ENCODE measurements at places on chromosomes 13 and 19. TPM values are rescaled to one million over a fixed set of nuclear protein-coding genes. Genes with fewer than 3 reads are reported as not detected.
A peak's percentile ranks its signal among the peaks of the same experiment; 100 is the strongest.

GRCh38 chr19:29492769-29493168 lies 33.0 kb upstream of the VSTM2B start:
- no peak for DNase-seq

GRCh38 chr19:16670291-16670690 lies 9.4 kb downstream of the TMEM38A start:
- no peak for DNase-seq

GRCh38 chr19:1278713-1279660 lies 3.7 kb downstream of the FAM174C start:
- DNase-seq, result no peak

DNA sequence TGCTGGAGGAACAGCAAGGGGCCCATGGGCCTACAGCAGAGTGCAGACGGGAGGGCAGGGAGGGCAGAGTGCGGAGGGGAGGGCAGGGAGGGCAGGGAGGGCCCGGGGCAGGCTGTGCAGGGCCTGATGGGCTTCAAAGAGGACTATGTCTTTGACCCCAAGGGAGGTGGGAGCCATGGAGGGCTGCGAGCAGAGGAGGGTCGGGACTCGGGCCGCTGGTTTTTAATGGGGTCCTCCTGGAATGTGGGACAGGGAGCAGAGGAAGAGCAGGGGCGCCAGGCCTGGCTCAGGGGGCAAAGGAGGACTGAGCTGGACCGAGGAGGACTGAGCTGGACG lies 3.6 kb downstream of the PIP5K1C start:
- no peak for DNase-seq

GRCh38 chr19:50341091-50341564 lies 12.0 kb upstream of the KCNC3 start:
- peak; percentile 76 for DNase-seq

Gene SERPINE3
- total RNA-seq, result not detected

Gene LGALS14
- total RNA-seq, result not detected

Gene DCLK1
- total RNA-seq, result not detected

DNA sequence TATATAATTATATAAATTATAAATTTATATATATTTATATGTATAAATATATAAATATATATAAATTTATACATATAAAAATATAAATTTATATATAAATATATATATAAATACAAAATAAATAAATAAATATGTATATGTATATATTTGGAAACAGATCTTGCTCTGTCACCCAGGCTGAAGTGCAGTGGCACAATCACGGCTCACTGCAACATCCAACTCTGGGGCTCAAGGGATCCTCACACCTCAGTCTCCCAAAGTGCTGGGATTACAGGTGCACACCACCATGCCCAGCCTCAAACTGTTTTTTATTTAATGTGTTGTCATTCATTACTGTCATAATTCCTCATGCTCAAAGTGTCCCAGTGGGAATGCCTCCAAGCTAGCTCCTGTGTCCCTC lies 25.2 kb upstream of the PDCD5 start:
- DNase-seq, result no peak

DNA sequence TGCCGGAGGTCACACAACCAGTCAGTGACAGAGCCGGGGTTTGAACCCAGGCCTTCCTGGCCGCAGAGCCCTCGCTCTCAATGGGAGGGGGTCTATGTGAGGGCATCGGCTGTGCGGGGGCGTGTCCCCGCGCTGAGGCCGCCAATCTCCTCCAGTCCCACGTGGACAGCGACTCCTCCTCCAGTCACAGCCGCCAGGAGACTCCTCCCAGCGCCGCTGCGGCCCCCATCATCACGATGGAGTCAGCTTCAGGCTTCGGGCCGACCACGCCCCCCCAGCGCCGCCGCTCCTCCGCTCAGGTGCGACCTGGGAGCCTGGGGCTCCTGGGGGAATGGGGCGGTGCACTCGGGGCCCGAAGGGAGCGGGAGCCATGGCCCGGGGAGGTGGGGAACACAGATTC lies 6.0 kb downstream of the SPRED3 start:
- DNase-seq, result peak; percentile 24

DNA sequence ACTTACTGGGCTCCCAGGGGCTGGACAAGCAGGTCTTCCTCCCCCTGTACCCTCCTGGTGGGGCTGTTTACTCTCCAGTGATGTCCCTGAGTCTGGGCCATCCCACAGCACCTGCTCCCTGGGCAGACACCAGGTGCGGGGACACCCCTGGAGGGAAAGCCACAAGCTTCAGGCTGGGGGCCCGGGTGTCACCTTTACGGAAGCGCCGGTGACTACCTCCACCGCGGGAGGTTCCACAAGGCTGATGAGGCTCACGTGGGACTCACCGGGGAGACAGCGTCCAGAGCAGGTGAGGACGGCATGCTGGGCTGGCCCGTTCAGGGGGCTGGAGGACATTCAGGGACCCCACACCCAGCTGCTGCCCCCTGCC lies 24.9 kb downstream of the NFILZ start:
- peak; percentile 43 for DNase-seq

Gene PTGIR
- total RNA-seq, result not detected

Gene DAND5
- 0.77 TPM for total RNA-seq

- DNase-seq, result no peak
Observed at GRCh38 chr19:19111967-19112580, 26.2 kb downstream of the TMEM161A start.

Gene CASP14
- total RNA-seq, result not detected

GRCh38 chr13:68170961-68171360 lies 940.8 kb upstream of the PCDH9 start:
- DNase-seq, result no peak

Gene CAPN12
- total RNA-seq, result 2.6 TPM

DNA sequence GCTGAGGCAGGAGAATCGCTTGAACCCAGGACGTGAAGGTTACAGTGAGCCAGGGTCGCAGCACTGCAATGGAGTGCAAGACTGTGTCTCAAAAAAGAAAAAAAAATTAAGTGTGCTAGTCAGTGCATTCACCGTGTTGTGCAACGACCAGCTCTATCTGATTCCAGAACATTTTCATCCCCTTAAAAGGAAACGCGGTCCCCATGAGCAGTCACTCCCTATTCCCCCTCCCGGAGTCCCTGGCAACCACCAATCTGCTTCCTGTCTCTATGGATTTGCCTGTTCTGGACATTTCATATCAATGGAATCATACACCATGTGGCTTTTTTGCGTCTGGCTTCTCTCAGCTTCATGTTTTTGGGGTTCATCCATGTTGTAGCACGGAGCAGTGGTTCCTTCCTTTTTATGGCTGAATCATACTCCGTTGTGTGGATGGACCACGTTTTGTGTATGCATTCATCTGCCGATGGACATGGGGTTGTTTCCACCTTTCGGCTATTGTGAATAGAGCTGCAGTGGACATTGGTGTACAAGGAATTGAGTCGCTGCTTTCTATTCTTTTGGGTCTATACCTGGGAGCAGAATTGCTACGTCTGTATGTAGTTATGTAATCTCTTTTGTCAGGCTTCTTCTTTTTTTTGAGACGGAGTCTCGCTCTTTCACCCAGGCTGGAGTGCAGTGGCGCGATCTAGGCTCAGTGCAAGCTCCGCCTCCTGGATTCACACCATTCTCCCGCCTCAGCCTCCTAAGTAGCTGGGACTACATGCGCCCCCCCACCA lies 19.8 kb downstream of the MYO9B start:
- DNase-seq, result no peak

DNA sequence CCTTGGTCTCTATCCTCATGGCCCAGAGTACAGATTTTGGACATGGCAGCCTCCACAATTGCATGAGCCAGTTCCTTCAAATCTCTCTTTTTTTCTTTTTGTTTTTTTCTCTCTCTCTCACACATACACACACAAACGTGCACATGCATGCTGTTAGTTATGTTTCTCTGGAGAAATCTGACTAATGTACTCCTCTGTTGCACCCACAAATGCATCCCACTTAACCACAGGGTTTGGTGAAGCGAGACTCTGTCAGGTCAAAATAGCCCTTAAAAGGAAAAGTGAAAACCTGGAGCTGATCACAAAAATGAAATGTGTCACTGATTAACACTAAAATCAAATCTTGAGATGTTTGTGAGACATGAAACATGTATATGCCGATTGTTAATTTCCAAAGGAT lies 374.6 kb upstream of the ARGLU1 start:
- DNase-seq, result no peak

GRCh38 chr13:99605420-99606323 lies 104.4 kb downstream of the TM9SF2 start:
- peak; percentile 63 for DNase-seq

- DNase-seq, result no peak
Observed at GRCh38 chr13:86438034-86438433, 638.8 kb upstream of the SLITRK6 start.

- no peak for DNase-seq
Observed at GRCh38 chr19:39074942-39075341, 9.2 kb upstream of the ACP7 start.

- peak; percentile 20 for DNase-seq
Observed at GRCh38 chr19:41701401-41702075, 6.9 kb upstream of the CEACAM5 start.

DNA sequence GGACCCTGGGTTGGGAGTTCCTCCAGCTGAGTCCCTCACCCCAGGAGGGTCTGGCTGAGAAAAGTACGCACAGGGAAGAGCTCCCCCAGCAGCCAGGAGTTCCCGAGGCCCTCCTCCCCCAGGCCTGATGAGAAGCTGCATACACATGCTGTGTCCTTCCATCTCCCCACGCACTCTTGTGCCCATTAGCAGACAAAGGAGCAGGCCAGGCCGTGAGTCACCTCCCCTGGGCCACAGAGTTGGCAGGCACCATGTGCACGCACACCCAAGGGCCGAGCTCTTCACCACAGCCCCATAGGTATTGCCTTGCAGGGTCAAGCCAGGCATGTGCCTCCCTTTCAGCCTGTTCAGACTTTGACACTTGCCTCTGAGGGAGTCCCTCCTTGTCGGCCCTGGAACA lies 17.5 kb downstream of the MAU2 start:
- DNase-seq, result no peak

Gene SIGLEC14
- total RNA-seq, result not detected

- DNase-seq, result no peak
Observed at GRCh38 chr13:76878043-76878442, 8.2 kb downstream of the KCTD12 start.

Measured in OCI-LY7 (cell line).